ENCODE measurements at places on chromosomes 3 and 15.
A peak's percentile ranks its signal among the peaks of the same experiment; 100 is the strongest.

- DNase-seq: peak; percentile 39
Observed at GRCh38 chr15:65460741-65461347, 38.1 kb upstream of the IGDCC4 start.

- DNase-seq: no peak
Observed at GRCh38 chr3:132396255-132396654, 21.0 kb upstream of the DNAJC13 start.

DNA sequence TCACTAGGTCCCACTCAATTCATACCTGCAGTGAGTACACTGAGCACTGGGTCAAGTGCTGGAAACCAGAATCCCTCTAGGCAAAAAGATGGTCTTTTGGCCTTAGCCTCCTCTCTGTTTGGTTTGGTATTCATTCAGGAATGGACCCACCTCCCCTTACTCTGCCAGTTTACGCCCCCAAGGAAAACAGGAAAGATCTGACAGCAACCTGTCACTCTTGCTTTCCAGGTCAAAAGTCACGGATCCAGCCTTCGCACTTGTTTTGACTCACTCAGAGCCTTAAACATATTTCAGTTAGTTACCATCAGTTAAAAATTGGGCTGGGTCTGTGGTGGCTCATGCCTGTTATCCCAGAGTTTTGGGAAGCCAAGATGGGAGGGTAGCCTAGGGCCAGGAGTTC lies 68.1 kb downstream of the SYNM start:
- DNase-seq: no peak

GRCh38 chr3:63128380-63128779 lies 149.7 kb upstream of the SYNPR start:
- DNase-seq: no peak

GRCh38 chr15:66136948-66137347 lies 116.6 kb downstream of the MEGF11 start:
- no peak for DNase-seq

GRCh38 chr15:44317423-44318058 lies 29.0 kb downstream of the GOLM2 start:
- no peak for DNase-seq

DNA sequence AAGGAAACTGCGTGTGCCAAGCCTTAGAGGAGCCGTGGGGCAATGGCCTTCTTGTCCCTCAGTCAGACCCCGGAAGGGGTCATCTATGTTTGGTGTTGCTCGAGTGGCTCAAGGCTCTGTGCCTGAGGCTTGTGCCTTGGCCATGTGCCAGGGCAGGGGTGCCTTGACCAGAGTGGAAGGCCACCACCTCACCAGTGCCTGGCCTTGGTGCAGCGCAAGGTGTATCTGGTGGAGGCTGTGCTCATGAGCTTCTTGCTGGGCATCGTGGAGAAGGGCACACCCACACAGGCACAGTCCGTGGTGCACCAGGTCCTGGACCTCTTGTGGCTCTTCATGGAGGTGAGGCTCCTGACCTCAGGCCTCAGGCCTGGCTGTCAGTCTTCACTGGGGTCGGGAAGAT lies 10.7 kb downstream of the RNF123 start:
- no peak for DNase-seq

DNA sequence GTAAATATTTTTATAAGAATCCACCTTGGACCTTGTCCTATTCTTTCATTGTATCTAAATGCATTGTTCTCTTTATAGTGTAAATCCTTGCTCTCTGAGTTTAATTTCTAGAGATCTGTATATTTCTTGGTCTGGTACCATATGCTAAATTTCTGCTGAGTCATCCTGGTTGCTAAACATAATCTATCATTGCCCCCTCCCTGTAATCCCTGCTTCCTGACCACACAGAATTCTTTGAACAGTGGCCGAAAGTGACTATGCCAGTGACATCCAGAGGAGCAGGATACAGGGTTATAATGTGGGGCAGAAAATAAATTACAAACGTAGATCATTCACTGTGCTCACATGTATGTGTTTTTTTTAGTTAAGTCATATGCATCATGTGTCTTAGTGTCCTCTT lies 143.1 kb downstream of the DIPK2A start:
- no peak for DNase-seq

GRCh38 chr15:101637516-101637915 lies 14.7 kb downstream of the TM2D3 start:
- no peak for DNase-seq

Measured in activated naive CD8-positive, alpha-beta T cell treated with anti-CD3 and anti-CD28 coated beads, Interleukin-2, amount 50 U/mL, for 24 hours (primary cell).